CD4-positive, alpha-beta memory T cell (primary cell): ENCODE measurements at places on chromosomes 1 and 21. TPM values are rescaled to one million over a fixed set of nuclear protein-coding genes. Genes with fewer than 3 reads are reported as not detected.
A peak's percentile ranks its signal among the peaks of the same experiment; 100 is the strongest.

CFAP141 gene
- total RNA-seq = not detected

ELF3 gene
- total RNA-seq = 1.1 TPM

RPTN gene
- not detected for total RNA-seq

PDXK gene
- total RNA-seq = 90.8 TPM

SPATA45 gene
- not detected for total RNA-seq

FMOD gene
- total RNA-seq = not detected

ADGRL4 gene
- not detected for total RNA-seq

- H3K36me3 ChIP-seq = no peaks in the 10 kb centered on the region
- no peaks in the 10 kb centered on the region for H3K27me3 ChIP-seq
- peaks cover 4% of the 10 kb centered on the region for H3K4me1 ChIP-seq
- no peak overlapping the region for H3K27ac ChIP-seq
Measured at GRCh38 chr1:203511930-203512329, 18.0 kb downstream of the OPTC start.

- no peaks in the 10 kb centered on the region for H3K27me3 ChIP-seq
- no peak overlapping the region for H3K4me3 ChIP-seq
- no peaks in the 10 kb centered on the region for H3K4me1 ChIP-seq
- H3K36me3 ChIP-seq = no peaks in the 10 kb centered on the region
- DNase-seq = no peak
Measured at GRCh38 chr1:222370081-222370912, 177.6 kb downstream of the HHIPL2 start.

DNA sequence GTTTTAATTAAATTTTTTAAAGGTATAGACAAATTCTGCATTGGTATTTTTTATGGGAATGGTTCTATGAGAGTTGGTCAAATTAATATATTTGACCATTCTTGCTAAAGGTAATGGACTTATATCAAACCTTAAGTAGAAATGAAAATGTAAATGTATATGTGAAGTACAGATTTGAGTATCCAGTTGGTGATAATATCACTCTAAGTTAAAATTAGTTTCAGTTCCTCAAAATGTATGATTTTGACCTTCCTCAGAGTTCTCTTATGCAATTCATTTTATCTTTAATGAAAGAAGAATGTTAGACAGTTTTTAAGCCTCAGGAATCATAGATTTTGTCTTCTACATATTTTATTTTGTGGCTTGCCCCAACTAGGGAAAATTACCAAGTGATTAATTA lies 1291.5 kb upstream of the B3GALT2 start:
- no peak overlapping the region for H3K4me3 ChIP-seq
- H3K27ac ChIP-seq = no peak overlapping the region
- H3K36me3 ChIP-seq = no peaks in the 10 kb centered on the region
- DNase-seq = no peak
- H3K27me3 ChIP-seq = no peaks in the 10 kb centered on the region

DNA sequence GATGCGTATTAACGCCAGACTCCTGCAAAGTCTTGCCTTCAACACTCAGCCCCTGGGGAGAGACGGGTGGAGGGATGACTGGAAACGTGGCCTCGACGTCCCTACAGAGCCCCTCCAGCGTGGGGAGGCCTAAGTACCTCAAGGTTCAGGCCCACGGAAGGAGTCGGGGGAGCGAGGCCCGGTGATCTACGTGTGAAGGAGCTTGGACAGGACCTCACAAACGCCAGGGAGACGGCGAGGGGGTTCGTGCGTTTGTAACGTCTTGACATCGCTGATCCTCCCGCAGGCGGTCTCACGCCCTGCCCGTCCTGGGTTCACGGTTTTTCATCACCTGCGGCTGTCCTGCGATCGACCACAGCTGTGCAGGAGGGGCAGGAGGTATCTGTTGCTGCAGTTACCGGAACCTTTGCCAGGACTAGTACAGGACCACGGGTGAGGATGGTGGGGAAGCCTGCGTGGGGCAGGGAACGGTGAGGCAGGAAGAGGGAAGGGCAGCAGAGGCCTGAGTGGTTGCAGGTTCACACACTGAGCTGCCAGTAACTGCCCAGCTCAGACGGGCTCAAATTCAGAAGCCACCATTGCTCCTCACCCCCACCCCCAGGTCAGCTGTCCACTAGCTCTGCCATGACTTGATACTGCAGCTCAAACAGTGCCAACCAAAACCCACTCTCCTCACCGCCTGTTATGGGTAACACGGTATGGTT lies 889 bp upstream of the CCNL2 start:
- peak overlapping the region; percentile 85 for H3K27ac ChIP-seq
- peak overlapping the region; percentile 92 for H3K4me3 ChIP-seq
- no peaks in the 10 kb centered on the region for H3K27me3 ChIP-seq
- peaks cover 36% of the 10 kb centered on the region for H3K4me1 ChIP-seq
- no peak for DNase-seq
- H3K36me3 ChIP-seq = peaks cover 54% of the 10 kb centered on the region

GRCh38 chr1:184036517-184036949 lies 995 bp downstream of the COLGALT2 start:
- DNase-seq = peak; percentile 18
- peaks cover 18% of the 10 kb centered on the region for H3K4me1 ChIP-seq
- H3K36me3 ChIP-seq = no peaks in the 10 kb centered on the region
- no peak overlapping the region for H3K4me3 ChIP-seq
- peaks cover 10% of the 10 kb centered on the region for H3K27me3 ChIP-seq

DNA sequence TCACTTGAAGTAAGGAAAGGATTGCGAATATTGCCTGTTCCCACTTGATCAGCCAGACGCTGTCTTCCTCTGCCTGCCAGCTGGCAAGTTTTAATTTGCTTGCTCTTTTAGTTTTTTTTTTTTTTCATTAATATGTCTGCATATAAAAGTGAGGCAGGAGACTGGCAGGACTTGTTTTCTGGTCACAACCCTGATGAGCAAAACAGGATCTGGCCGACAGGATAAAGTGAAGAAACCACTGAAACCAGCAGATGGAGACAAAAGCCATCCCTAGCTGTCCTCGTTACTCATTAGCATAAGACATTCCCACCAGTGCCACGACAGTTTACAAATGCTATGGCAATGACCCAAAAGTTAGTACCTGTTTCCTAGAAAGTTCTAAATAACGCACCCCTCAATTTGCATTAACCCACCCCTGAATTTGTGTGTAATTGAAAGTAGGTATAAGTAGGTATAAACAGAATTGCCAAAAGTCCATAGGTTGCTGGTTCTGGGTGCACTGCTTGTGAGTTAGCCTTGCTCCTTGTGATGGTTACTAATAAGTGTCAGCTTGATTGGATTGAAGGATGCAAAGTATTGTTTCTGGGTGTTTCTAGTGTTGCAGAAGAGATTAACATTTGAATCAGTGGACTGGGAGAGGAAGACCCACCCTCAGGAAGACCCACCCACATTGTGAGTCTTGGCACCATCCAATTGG lies 60.8 kb downstream of the ZNF684 start:
- H3K27ac ChIP-seq = no peak overlapping the region
- no peak overlapping the region for H3K4me3 ChIP-seq
- DNase-seq = no peak
- H3K4me1 ChIP-seq = no peaks in the 10 kb centered on the region

GRCh38 chr1:184465489-184466146 lies 78.8 kb downstream of the C1orf21 start:
- no peak for DNase-seq
- H3K27ac ChIP-seq = no peak overlapping the region
- no peaks in the 10 kb centered on the region for H3K27me3 ChIP-seq

- no peak overlapping the region for H3K27ac ChIP-seq
- H3K4me3 ChIP-seq = no peak overlapping the region
- peaks cover 25% of the 10 kb centered on the region for H3K4me1 ChIP-seq
- DNase-seq = no peak
Measured at GRCh38 chr1:168476588-168477385, 67.0 kb downstream of the XCL2 start.

- no peak overlapping the region for H3K27ac ChIP-seq
- H3K36me3 ChIP-seq = no peaks in the 10 kb centered on the region
- no peak for DNase-seq
Measured at GRCh38 chr21:17768840-17769446, 50.2 kb downstream of the C21orf91 start.

DNA sequence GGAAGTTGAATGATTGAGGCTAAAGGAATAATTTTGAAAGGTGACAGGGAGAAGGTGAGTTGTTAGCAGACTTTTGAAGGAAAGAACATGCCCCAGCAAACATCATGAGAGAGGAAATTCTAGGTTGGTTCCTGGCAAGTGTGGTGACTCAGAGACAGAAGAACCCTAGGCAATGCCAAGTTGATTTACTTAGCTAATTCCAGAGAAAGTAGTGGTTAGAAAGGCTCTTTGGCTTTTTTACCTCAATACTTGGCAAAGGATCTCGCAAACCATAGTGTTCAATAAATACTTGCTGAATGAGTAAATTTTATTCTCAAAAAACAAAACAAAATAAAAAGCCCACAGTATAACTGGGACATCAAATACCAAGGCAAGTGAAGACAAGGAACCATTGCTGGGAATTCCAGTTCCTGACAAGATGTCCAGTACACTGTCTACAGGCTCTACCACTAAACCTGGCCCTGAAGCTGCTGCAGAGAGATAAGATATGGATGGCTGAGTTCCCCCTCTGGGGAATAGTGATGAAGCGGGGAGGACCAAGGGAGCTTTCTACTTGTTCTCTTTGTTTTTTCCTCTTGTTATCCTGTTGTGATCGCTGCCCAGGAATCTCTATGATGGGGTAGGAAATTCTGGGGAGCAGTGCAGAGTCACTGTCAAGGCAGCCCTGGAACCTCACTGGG lies 48.2 kb downstream of the IL12RB2 start:
- H3K27me3 ChIP-seq = no peaks in the 10 kb centered on the region
- no peak overlapping the region for H3K4me3 ChIP-seq
- no peaks in the 10 kb centered on the region for H3K36me3 ChIP-seq
- H3K27ac ChIP-seq = no peak overlapping the region
- no peak for DNase-seq
- H3K4me1 ChIP-seq = no peaks in the 10 kb centered on the region

DNA sequence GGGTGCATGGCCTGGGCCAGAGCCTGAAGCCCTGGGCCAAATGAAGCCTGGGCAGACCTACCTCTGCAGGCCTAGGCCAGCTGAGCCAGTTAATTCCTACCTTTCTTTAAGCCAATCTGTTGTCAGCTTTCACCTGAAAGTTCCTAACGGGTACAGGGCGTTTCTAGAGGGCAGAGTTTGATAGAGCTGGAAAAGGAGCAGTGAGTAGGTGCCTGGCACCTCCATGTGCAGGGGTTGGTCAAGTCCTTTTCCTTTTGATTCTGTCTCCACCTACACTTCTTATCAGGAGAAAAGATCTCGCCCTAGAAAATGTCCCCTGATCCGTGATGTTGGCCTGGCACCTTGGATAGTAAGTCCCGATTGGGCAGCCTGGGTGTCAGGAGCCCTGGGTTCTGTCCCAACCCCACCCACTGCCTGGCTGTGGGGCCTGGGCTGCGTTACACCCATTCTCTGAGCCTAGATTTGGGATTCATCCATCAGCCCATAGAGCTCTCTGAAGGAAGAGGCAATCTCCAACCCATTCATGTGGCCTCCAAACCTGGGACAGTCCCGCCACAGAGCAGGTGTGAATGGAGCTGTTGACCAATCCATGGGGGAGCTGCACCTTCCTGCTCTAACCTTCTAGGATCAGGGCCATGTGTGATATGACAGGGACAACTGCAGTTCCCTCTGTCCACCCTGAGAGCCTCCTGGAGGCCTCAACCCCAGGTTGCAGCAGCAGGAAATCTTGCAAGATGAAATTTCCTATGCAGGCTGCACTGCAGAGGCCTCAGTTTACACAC lies 304.3 kb downstream of the MATN1 start:
- no peak overlapping the region for H3K4me3 ChIP-seq
- H3K27me3 ChIP-seq = no peaks in the 10 kb centered on the region
- DNase-seq = no peak

- no peak overlapping the region for H3K27ac ChIP-seq
- no peaks in the 10 kb centered on the region for H3K27me3 ChIP-seq
- H3K36me3 ChIP-seq = no peaks in the 10 kb centered on the region
- no peak for DNase-seq
- H3K4me1 ChIP-seq = no peaks in the 10 kb centered on the region
Measured at GRCh38 chr1:53076721-53077598, 14.9 kb downstream of the PODN start.

GRCh38 chr1:167881786-167882185 lies 32.1 kb downstream of the ADCY10 start:
- no peaks in the 10 kb centered on the region for H3K4me1 ChIP-seq
- DNase-seq = no peak
- H3K27me3 ChIP-seq = no peaks in the 10 kb centered on the region
- no peak overlapping the region for H3K27ac ChIP-seq
- H3K4me3 ChIP-seq = no peak overlapping the region

- no peaks in the 10 kb centered on the region for H3K36me3 ChIP-seq
- H3K4me3 ChIP-seq = peak overlapping the region; percentile 74
- DNase-seq = peak; percentile 9
- peak overlapping the region; percentile 98 for H3K27ac ChIP-seq
- peaks cover 52% of the 10 kb centered on the region for H3K4me1 ChIP-seq
Measured at GRCh38 chr1:40690771-40691537, 550 bp upstream of the NFYC start.

- no peak overlapping the region for H3K27ac ChIP-seq
- H3K4me3 ChIP-seq = no peak overlapping the region
- DNase-seq = no peak
- H3K27me3 ChIP-seq = no peaks in the 10 kb centered on the region
- H3K4me1 ChIP-seq = no peaks in the 10 kb centered on the region
- H3K36me3 ChIP-seq = peaks cover 11% of the 10 kb centered on the region
Measured at GRCh38 chr1:212782422-212783154, 9.0 kb downstream of the NSL1 start.

GRCh38 chr1:29599071-29599470 lies 362.7 kb downstream of the PTPRU start:
- H3K27me3 ChIP-seq = no peaks in the 10 kb centered on the region
- no peak for DNase-seq
- no peaks in the 10 kb centered on the region for H3K4me1 ChIP-seq
- H3K27ac ChIP-seq = no peak overlapping the region

DNA sequence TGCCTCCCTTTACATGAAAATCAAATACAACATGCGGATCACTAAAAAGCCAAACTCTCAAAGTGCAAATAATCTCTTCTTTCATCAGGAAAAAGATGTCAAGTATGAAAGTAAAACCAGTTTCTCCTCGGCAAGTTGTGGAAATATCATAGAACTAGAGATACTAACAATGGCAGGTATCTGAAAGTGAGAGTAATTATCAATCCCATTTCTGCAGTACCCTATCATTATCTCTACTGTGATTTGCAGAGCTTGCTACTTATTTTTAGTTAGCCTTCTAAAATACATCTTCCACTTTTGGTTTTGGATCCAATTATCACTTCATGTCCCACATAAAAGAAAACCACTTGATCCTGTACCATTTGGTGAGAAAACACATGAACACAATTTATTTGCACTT lies 3.0 kb downstream of the TP53BP2 start:
- H3K27me3 ChIP-seq = no peaks in the 10 kb centered on the region
- H3K4me3 ChIP-seq = no peak overlapping the region
- DNase-seq = no peak
- H3K4me1 ChIP-seq = peaks cover 66% of the 10 kb centered on the region
- H3K27ac ChIP-seq = no peak overlapping the region
